ENCODE measurements at places on chromosomes 6 and 20. TPM values are rescaled to one million over a fixed set of nuclear protein-coding genes. Genes with fewer than 3 reads are reported as not detected.

The BTN1A1 gene
- total RNA-seq, result 0.28 TPM

DNA sequence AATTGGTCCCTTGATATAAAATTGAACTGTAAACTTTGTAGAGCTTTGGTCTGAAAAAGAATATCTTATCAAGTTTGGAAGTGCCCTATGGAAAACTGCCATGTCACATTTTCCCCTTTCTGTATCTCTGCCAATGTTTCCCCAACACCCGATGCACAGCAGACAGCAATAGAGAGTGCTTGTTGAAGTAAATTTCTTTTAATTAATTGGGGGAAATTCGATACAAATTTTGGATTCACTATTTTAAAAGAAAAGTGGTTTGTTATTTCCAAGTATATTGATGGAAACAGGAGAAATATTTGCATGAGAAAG is 208.1 kb downstream of the OGFRL1 start:
- H3K36me3 ChIP-seq, result no peaks in the 10 kb centered on the region
- H3K4me3 ChIP-seq, result no peak overlapping the region
- no peak for DNase-seq

DNA sequence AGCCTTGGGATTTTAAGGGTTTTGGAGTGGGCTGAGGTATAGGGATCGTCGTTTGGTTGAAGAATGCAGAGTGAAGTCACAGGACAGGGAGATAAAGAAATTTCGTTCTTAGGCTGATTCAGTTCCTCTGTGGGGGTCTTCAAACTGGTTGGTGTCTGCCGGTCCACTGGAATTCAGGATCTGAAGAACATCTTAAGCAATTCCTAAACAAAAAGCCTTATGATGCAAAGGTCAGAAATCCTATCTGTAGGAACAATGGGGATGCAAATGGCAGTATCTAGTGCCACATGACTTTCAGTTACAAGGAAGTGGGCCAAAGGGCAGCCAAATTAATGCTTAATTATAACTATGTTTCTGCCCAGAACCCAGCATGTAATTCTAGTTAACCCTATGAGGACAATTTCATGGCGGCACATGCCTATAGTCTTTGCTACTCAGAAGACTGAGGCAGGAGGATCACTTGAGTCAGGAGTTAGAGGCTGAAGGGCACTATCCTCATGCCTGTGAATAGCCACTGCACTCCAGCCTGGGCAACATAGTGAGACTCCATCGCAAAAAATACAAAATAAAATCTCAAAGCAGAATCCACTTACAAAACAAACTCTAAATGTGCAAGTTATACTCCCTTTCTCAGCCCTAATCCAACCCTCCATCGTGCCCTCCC is 4.6 kb upstream of the SLC2A10 start:
- H3K27me3 ChIP-seq, result no peaks in the 10 kb centered on the region
- DNase-seq, result no peak
- no peak overlapping the region for H3K27ac ChIP-seq
- no peak overlapping the region for H3K4me3 ChIP-seq
- peaks cover 2% of the 10 kb centered on the region for H3K4me1 ChIP-seq
- no peaks in the 10 kb centered on the region for H3K36me3 ChIP-seq

- no peak overlapping the region for H3K27ac ChIP-seq
- H3K4me3 ChIP-seq, result no peak overlapping the region
- H3K36me3 ChIP-seq, result no peaks in the 10 kb centered on the region
- peaks cover 4% of the 10 kb centered on the region for H3K4me1 ChIP-seq
- DNase-seq, result no peak
These were observed 924.1 kb downstream of the EPHA7 start for GRCh38 chr6:92495242-92495641.

The PLG gene
- total RNA-seq, result not detected

DNA sequence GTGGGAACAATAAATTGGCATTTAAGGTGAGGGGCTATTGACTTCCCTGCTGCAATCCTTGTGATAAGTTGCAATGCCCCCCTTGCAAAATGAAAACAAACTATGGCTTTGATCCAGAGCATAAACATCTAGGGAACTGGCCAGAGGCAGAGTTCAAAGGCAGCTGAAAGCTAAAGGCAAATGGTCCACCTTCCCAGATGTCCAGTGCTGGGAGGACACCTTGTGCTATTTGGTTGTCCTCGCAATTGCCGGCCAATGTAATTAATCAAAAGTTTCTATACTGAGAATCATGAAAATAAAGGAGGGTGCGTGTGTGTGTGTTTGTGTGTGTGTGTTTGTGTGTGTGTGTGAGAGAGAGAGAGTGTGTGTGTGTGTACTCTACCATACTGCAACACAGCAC is 337.4 kb downstream of the CBLN4 start:
- no peak overlapping the region for H3K27ac ChIP-seq
- H3K36me3 ChIP-seq, result no peaks in the 10 kb centered on the region
- no peaks in the 10 kb centered on the region for H3K27me3 ChIP-seq
- no peaks in the 10 kb centered on the region for H3K4me1 ChIP-seq
- no peak overlapping the region for H3K4me3 ChIP-seq

The C6orf132 gene
- total RNA-seq, result 64.0 TPM

- H3K27ac ChIP-seq, result no peak overlapping the region
- H3K4me3 ChIP-seq, result no peak overlapping the region
- no peak for DNase-seq
- no peaks in the 10 kb centered on the region for H3K36me3 ChIP-seq
These were observed 157.2 kb downstream of the CD83 start for GRCh38 chr6:14274546-14275492.

DNA sequence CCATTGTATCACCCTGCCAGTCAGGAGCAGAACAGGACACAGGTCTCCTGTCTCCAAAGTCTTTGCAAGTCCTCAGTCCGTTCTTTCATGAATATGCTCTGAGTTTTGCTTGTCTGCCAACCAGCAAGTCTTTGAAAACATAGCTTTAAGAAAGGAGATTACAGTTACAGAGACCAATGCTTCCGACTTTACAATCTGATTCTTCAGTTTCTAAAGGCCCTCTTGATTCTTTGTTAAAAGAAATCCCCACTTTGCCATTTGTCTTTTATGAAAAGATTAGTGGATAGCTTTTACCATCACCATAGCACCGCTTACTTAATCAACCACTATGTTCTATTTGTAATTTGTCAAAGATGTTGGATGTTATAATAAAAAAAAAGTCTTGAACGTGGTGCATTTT is 562.8 kb upstream of the BTBD3 start:
- H3K4me3 ChIP-seq, result no peak overlapping the region
- H3K4me1 ChIP-seq, result no peaks in the 10 kb centered on the region
- no peak for DNase-seq
- no peaks in the 10 kb centered on the region for H3K27me3 ChIP-seq
- no peaks in the 10 kb centered on the region for H3K36me3 ChIP-seq

The COL9A1 gene
- total RNA-seq, result 14.4 TPM

The VGLL2 gene
- 0.13 TPM for total RNA-seq

- DNase-seq, result no peak
- no peak overlapping the region for H3K27ac ChIP-seq
- H3K27me3 ChIP-seq, result peaks cover 12% of the 10 kb centered on the region
- no peaks in the 10 kb centered on the region for H3K4me1 ChIP-seq
These were observed 169.3 kb upstream of the CDH4 start for GRCh38 chr20:61082720-61083119.

GRCh38 chr6:37114612-37115011 is 55.3 kb upstream of the PIM1 start:
- H3K27ac ChIP-seq, result no peak overlapping the region
- H3K4me1 ChIP-seq, result no peaks in the 10 kb centered on the region
- DNase-seq, result no peak
- no peak overlapping the region for H3K4me3 ChIP-seq
- peaks cover 2% of the 10 kb centered on the region for H3K36me3 ChIP-seq

All from H1 (cell line).